Dorsolateral prefrontal cortex (tissue), 122 donors: ENCODE measurements at places on chromosomes 13 and 19.
A peak's percentile ranks its signal among the peaks of the same experiment; 100 is the strongest.

DNA sequence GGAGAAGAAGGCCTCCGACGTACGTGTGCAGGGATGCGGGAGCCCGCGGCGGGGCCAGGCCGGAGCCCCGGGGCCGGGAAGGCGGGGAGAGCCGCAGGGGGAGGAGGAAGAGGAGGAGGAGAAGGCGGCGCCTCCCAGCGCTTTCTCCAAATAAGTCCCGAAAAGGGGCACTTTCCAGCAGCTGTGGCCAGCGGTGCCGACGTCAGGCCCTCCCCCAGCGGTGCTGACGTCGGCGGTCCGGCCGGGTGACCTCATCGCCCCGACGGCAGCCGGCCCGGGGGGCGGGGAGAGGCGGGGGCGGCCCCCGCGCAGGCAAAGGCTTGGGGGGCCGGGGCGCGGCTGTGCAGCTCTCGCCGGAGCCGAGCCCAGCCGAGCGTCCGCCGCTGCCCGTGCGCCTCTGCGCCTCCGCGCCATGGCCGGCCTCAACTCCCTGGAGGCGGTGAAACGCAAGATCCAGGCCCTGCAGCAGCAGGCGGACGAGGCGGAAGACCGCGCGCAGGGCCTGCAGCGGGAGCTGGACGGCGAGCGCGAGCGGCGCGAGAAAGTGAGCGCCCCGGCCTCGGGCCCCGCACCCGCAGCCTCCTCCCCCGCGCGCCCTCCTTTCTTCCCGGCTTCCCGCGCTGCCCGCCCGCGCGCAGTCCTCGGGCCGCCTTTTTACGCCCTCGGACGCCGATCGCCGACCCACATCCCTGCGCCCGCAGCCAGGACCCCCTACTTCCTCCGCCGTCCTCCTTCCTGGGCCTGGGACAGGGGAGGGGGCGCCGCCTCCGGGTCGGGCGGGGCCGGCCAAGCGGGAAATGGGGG, at the start of gene TPM4:
TPM4 (plus strand) TSS at position 342 of the 804 bp plus-strand sequence; CDS start at position 413, 71 bp downstream.
- peak; percentile 86 for DNase-seq

- DNase-seq = no peak
Measured at GRCh38 chr13:98752467-98753290, at the start of gene SLC15A1. Gene SLC15A1, minus strand, starts transcription at chr13:98752672. Its CDS starts 74 bp downstream, at chr13:98752598.

- no peak for DNase-seq
Measured at GRCh38 chr19:16569609-16570320, 2.5 kb downstream of the SLC35E1 start.

DNA sequence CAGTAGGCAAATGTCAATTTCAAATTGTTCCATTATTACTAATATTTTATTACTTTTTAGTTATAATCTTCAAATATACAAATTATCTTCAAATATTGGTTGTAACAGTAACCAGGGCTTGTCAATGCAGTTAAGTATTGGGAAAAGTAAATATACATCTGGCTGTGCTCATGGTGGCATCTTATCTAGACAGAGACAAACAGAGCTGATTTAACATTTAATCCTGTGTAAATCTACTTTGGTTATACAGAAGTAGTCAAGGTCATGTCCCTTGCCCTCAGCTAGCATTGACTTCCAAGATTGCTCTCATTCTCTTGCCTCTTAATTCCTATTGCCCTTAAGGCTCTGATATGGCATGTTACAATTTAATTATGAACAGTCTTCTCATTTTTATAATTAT, 98.4 kb upstream of the KLHL1 start:
- no peak for DNase-seq
